ENCODE measurements at places on chromosomes 1 and 21. TPM values are rescaled to one million over a fixed set of nuclear protein-coding genes. Genes with fewer than 3 reads are reported as not detected.

NTNG1 gene
- 13.7 TPM for polyA plus RNA-seq

CLCNKA gene
- polyA plus RNA-seq = 1.2 TPM

GRCh38 chr1:903305-903704 lies 20.4 kb upstream of the SAMD11 start:
- no peak for DNase-seq

- DNase-seq = no peak
Measured at GRCh38 chr1:91784191-91784590, 101.8 kb downstream of the TGFBR3 start.

DNA sequence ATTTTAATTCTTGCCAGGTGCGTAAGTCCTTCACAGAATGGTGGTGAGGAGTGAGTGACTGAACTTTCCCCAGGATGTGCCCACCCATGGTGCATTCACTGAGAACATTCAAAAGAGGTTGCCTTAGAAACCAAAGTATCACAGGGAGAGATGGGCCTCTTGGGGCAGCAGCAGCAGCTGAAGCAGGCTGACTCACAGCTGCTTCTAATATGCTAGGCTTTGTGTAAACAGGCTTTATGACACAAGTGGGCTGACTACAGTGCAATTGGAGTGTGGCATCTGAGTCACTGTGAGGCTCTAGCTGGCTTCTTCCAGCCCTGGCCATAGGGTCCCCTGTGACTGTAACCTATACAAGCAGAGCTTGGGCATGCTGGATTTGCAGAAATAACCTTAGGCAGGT lies 12.6 kb downstream of the PIGP start:
- DNase-seq = peak; percentile 64
